Fibroblast of lung (primary cell): ENCODE measurements at places on chromosomes 6 and 20. TPM values are rescaled to one million over a fixed set of nuclear protein-coding genes. Genes with fewer than 3 reads are reported as not detected.

DYNLT1 gene
- total RNA-seq = 85.3 and 92.3 TPM in 2 replicates

GRCh38 chr6:63640062-63640461 is 4.5 kb downstream of the PHF3 start:
- DNase-seq = peak; percentile 76
- no peaks in the 10 kb centered on the region for H3K27me3 ChIP-seq
- H3K4me3 ChIP-seq = no peak overlapping the region
- peak overlapping the region; percentile 42 for H3K27ac ChIP-seq
- H3K36me3 ChIP-seq = no peaks in the 10 kb centered on the region
- peaks cover 10% of the 10 kb centered on the region for H3K4me1 ChIP-seq

SYTL3 gene
- total RNA-seq = 2.8 and 4.6 TPM in 2 replicates

GRCh38 chr6:68994521-68994920 is 359.4 kb downstream of the ADGRB3 start:
- peak; percentile 68 for DNase-seq
- no peak overlapping the region for H3K4me3 ChIP-seq
- H3K4me1 ChIP-seq = no peaks in the 10 kb centered on the region
- H3K27ac ChIP-seq = no peak overlapping the region

DNA sequence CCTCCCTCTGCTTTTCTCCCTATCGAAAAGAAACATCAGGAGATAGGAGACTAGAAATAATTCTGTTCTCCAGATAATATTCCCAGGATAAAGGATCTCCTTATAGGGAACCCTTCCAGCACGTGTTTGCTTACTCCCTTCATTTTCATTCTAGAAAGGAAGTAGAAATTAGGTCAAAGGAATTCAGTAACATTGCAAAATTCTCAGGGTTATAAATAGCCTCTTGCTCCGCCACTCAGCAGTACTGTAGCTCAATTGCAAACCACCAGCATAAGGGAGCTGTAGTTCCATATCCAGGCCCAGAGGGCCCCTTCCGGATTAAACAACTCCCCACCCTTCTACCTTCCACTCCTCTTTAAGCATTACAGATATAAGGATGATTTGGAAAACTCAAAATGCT is 6.2 kb downstream of the ELMO2 start:
- H3K4me1 ChIP-seq = peaks cover 17% of the 10 kb centered on the region
- H3K27ac ChIP-seq = peak overlapping the region; percentile 55

GRCh38 chr6:72551470-72551869 is 70.4 kb upstream of the KCNQ5 start:
- no peaks in the 10 kb centered on the region for H3K36me3 ChIP-seq
- H3K4me3 ChIP-seq = no peak overlapping the region
- no peak overlapping the region for H3K27ac ChIP-seq
- H3K4me1 ChIP-seq = peaks cover 9% of the 10 kb centered on the region
- no peak for DNase-seq

GCNT2 gene
- 0.77 and 2.1 TPM in 2 replicates for total RNA-seq

- no peak overlapping the region for H3K4me3 ChIP-seq
- H3K36me3 ChIP-seq = no peaks in the 10 kb centered on the region
- DNase-seq = no peak
- peaks cover 4% of the 10 kb centered on the region for H3K27me3 ChIP-seq
Observed at GRCh38 chr20:62452475-62453095, 23.2 kb downstream of the GATA5 start.

DNA sequence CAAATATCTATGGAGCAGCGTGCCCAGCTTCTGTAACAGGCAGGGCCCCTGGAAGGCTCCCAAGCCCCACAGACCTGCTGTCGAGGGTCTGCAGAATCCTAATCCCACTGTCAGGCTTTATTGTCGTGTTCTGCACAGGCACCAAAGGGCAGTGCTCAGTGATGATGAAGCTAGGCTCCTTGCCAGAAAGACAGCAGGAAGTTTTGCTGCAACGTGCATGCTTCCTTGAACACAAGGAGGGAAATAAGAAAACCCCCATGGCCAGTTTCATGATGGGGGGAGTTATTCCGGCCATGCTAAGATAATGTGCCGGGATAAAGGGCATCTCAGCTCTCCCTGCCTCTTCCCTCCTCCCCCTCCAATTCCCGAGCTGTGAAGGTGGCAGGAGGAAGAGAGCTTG is 109.4 kb upstream of the KCNG1 start:
- no peak overlapping the region for H3K4me3 ChIP-seq
- no peak overlapping the region for H3K27ac ChIP-seq
- no peaks in the 10 kb centered on the region for H3K27me3 ChIP-seq
- peaks cover 2% of the 10 kb centered on the region for H3K4me1 ChIP-seq

DNA sequence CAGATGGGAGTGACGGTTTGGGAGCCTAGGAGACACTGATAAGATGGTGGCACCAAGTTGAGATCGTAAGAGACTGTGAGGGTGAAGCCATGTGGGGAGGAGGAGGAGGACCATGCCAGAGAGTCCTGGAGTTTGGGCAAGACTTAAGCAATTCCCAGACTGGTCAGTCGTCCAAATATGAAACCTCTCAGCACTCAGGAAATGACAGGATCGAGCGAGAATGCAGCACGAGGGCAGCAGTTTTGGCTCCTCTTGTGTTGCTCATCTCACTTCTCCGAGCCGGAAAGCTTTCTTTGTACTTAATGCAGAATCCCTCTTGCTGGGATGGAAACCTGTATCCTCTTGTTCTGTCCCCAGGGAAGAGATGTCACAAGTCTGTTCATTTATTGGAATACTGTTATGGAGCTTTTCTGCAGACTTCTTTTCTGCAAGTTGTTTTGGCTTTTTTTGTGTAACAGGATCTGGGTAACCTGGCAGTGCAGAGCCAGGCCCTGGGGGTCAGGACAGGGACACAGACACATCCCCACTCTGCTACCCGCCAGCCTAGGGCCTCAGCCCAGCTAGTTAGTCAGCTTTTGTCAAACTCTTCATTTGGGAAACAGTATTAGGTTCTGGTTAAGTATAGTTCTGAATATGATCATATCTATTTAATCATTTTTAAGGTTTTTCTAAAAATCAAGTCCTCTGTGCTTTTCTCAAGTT is 34.3 kb downstream of the FNDC1 start:
- H3K27ac ChIP-seq = no peak overlapping the region
- H3K36me3 ChIP-seq = no peaks in the 10 kb centered on the region
- H3K4me1 ChIP-seq = no peaks in the 10 kb centered on the region
- H3K27me3 ChIP-seq = no peaks in the 10 kb centered on the region
